Esophagus muscularis mucosa (tissue), 4 donors: ENCODE measurements at places on chromosomes 11 and 22. TPM values are rescaled to one million over a fixed set of nuclear protein-coding genes. Genes with fewer than 3 reads are reported as not detected.
A peak's percentile ranks its signal among the peaks of the same experiment; 100 is the strongest.

- peak overlapping the region; percentile 88 for H3K27ac ChIP-seq
- H3K4me1 ChIP-seq = peaks cover 34% of the 10 kb centered on the region
- H3K27me3 ChIP-seq = no peaks in the 10 kb centered on the region
- peaks cover 30% of the 10 kb centered on the region for H3K36me3 ChIP-seq
- DNase-seq = peak; percentile 98
- H3K4me3 ChIP-seq = peak overlapping the region; percentile 62
Measured at GRCh38 chr22:35350539-35351503, 30.1 kb upstream of the HMOX1 start.

DNA sequence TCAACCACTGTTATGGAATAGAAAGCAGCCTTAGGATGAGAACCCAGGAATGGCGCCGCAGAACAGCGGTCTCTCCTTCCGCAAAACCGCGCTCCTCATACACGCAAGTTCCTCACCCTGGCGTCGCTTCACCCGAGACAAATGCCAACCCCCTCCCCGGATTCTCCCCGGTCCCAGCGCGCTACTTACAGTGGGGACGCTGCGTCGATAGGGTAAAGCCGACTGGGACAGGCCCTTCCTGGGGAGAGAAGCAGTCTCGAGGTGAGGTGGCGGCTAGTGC lies 287 bp downstream of the RPS13 start:
- no peaks in the 10 kb centered on the region for H3K27me3 ChIP-seq
- H3K27ac ChIP-seq = peak overlapping the region; percentile 91
- peaks cover 29% of the 10 kb centered on the region for H3K4me1 ChIP-seq
- H3K36me3 ChIP-seq = peaks cover 36% of the 10 kb centered on the region
- peak overlapping the region; percentile 75 for H3K4me3 ChIP-seq
- DNase-seq = peak; percentile 92

DNA sequence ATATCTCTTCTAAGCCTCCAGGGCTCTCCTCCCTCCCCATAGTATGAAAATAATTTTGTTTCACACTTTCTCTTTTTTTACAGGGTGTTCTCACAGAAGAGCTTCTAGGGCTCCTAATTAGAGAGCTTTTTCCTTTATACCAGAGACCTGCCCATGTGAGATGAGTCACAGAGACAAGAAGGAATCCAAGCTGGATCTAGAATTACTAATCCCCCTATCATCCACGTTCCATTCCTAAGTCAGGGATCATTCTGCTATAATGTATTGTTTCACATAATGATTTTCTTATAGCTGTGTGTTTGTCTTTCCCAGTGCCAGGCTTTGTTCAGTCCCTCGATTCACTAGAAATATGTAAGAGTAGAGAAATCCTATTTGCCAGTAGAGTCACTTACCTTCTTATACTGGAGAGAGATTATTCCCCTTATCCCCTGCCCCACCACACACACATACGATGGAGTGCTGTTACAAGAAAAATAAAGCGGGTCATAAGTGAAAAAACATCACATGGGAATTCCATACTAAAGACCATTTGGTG lies 778.3 kb upstream of the LRRC4C start:
- no peak overlapping the region for H3K27ac ChIP-seq
- H3K36me3 ChIP-seq = no peaks in the 10 kb centered on the region
- no peak overlapping the region for H3K4me3 ChIP-seq

GRCh38 chr11:43498561-43498960 lies 139.8 kb downstream of the TTC17 start:
- no peak overlapping the region for H3K27ac ChIP-seq
- peaks cover 18% of the 10 kb centered on the region for H3K36me3 ChIP-seq
- no peak for DNase-seq
- no peaks in the 10 kb centered on the region for H3K4me1 ChIP-seq

DNA sequence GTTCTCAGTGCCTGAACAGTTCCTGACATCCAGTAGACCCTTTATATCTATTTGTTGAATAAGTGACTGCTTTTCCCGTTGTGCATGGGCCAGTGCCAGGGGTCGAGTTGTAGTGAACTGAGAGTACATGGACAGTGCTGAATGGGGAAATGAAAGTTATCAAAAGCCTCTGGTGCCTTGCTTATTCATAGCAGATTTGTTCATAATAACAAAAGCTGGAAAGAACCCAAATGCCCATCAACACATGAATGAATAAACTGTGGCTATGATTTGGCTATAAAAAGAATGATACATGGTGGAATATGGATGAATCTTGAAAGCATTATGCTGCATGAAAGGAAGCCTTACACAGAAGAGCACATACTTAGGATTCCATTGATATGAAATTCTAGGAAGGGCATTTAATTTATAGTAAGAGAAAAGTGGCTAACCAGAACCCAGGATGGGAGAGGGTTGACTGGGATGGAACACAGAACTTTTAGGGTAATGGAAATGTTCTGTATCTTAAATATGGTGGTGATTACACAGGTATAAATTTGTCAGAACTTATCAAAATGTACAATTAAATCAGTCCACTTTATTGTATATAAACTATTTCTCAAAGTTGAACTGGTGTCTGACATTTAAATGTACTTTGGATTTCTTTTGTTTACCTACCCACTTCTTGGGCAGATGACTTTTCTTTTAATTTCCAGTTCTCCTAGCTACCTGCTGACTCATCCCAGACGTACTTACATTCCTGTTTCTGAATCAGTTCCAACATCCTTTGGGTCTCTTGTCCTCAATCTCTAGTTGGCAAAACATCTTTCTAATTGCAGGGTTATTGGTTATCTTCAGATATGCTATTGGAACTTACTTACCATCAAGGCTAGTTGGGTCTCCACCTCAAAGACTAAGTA lies 42.8 kb downstream of the PACS1 start:
- H3K4me3 ChIP-seq = no peak overlapping the region
- DNase-seq = no peak
- H3K36me3 ChIP-seq = no peaks in the 10 kb centered on the region

GRCh38 chr11:114247070-114247789 lies 49.0 kb upstream of the NNMT start:
- no peaks in the 10 kb centered on the region for H3K27me3 ChIP-seq
- H3K36me3 ChIP-seq = peaks cover 96% of the 10 kb centered on the region
- no peak overlapping the region for H3K27ac ChIP-seq
- H3K4me3 ChIP-seq = no peak overlapping the region

GRCh38 chr22:21031545-21032036 lies 770 bp downstream of the SLC7A4 start:
- H3K4me3 ChIP-seq = peak overlapping the region; percentile 51
- no peaks in the 10 kb centered on the region for H3K36me3 ChIP-seq
- no peak overlapping the region for H3K27ac ChIP-seq
- DNase-seq = no peak

GRCh38 chr11:112625814-112626213 lies 335.4 kb upstream of the NCAM1 start:
- no peaks in the 10 kb centered on the region for H3K4me1 ChIP-seq
- H3K4me3 ChIP-seq = no peak overlapping the region
- no peaks in the 10 kb centered on the region for H3K36me3 ChIP-seq
- no peak overlapping the region for H3K27ac ChIP-seq
- DNase-seq = peak; percentile 24
- H3K27me3 ChIP-seq = no peaks in the 10 kb centered on the region

- H3K36me3 ChIP-seq = no peaks in the 10 kb centered on the region
- no peaks in the 10 kb centered on the region for H3K27me3 ChIP-seq
- peaks cover 5% of the 10 kb centered on the region for H3K4me1 ChIP-seq
- no peak overlapping the region for H3K27ac ChIP-seq
- H3K4me3 ChIP-seq = no peak overlapping the region
- DNase-seq = no peak
Measured at GRCh38 chr11:4195909-4196308, 101.3 kb downstream of the RRM1 start.

DNA sequence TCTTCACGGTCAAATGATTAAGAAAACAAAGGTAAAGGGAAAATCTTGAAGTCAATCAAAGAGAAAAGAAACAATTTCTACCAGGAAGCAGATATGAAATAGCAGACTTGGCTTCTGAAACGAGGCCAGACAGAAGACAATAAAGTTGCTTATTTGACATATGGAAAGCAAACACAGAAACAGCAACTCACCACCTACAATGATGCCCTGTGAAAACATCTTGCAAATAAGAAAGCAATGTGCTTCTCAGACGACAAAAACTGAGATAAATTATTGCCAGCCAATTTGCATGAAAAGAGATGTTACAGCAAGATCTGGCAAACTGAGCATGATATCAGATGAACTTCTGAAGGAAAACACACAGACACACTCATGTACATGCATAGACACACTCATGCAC lies 45.9 kb upstream of the CTSC start:
- H3K27me3 ChIP-seq = no peaks in the 10 kb centered on the region
- H3K4me3 ChIP-seq = no peak overlapping the region
- H3K27ac ChIP-seq = no peak overlapping the region
- no peaks in the 10 kb centered on the region for H3K36me3 ChIP-seq

- H3K27me3 ChIP-seq = no peaks in the 10 kb centered on the region
- no peak for DNase-seq
- no peak overlapping the region for H3K4me3 ChIP-seq
- H3K36me3 ChIP-seq = no peaks in the 10 kb centered on the region
- H3K27ac ChIP-seq = peak overlapping the region; percentile 29
- peaks cover 9% of the 10 kb centered on the region for H3K4me1 ChIP-seq
Measured at GRCh38 chr11:126122863-126123262, 60.2 kb upstream of the CDON start.

DNA sequence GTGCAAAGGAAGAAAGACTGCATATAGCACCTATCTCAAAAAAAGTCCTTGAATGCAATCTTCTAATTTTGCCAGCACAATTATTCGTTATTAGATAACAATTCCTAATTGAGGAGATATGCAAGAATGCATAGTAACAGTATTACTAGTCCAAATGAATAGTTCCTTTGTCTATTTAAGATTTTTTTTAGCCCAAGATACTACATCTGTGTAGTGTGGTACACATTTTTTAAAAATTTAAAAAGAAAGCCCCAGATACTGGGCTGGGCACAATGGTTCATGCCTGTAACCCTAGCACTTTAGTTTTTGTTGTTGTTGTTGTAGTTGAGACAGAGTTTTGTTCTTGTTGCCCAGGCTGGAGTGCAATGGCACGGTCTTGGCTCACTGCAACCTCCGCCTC lies 43.7 kb downstream of the RAB6A start:
- no peaks in the 10 kb centered on the region for H3K27me3 ChIP-seq
- H3K27ac ChIP-seq = no peak overlapping the region
- H3K4me3 ChIP-seq = no peak overlapping the region
- peaks cover 38% of the 10 kb centered on the region for H3K36me3 ChIP-seq
- no peak for DNase-seq
- H3K4me1 ChIP-seq = no peaks in the 10 kb centered on the region

- no peak overlapping the region for H3K27ac ChIP-seq
- no peak for DNase-seq
- no peak overlapping the region for H3K4me3 ChIP-seq
- H3K4me1 ChIP-seq = peaks cover 51% of the 10 kb centered on the region
- H3K36me3 ChIP-seq = peaks cover 18% of the 10 kb centered on the region
Measured at GRCh38 chr11:120330045-120330444, 4.9 kb downstream of the TLCD5 start.

- H3K27me3 ChIP-seq = no peaks in the 10 kb centered on the region
- H3K4me3 ChIP-seq = no peak overlapping the region
- peaks cover 99% of the 10 kb centered on the region for H3K4me1 ChIP-seq
- peaks cover 62% of the 10 kb centered on the region for H3K36me3 ChIP-seq
- no peak for DNase-seq
Measured at GRCh38 chr22:46096706-46097230, 53.6 kb upstream of the PPARA start.

DNA sequence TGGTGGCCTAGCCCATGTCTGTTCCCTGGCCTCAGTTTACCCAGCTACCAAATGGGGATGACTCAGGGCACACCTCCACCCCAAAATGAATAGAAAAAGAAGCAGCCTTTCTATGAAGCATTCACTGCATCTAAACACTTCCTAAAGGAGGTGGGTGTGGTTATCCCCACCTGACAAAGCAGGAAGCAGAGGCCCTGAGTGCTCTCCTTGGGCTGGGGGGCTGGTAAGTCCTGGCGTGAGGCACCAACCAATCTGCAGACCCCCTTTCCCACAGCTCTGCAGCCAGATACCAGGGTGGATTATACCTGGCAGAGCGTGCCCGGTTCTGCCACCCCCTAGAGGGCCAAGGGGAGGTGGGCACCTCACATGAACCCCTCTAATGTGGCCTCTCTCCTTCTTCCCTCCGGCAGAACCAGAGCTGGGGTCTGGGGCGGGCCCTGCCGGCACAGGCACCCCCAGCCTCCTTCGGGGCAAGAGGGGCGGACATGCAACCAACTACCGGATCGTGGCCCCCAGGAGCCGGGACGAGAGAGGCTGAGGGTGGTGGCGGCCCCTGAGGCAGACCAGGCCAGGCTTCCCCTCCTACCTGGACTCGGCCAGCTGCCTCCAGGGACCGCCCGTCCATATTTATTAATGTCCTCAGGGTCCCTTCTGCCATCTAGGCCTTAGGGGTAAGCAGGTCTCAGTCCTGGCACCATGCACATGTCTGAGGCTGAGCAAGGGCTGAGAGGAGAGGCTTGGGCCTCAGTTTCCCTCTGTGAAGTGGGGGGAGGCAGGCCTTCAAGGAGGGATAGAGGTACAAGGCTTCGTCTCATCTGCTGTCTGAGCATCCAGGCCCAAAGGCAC lies 9.2 kb downstream of the RHBDD3 start:
- no peak for DNase-seq
- no peak overlapping the region for H3K4me3 ChIP-seq
- H3K27ac ChIP-seq = no peak overlapping the region
- no peaks in the 10 kb centered on the region for H3K4me1 ChIP-seq
- no peaks in the 10 kb centered on the region for H3K27me3 ChIP-seq
- peaks cover 32% of the 10 kb centered on the region for H3K36me3 ChIP-seq

DNA sequence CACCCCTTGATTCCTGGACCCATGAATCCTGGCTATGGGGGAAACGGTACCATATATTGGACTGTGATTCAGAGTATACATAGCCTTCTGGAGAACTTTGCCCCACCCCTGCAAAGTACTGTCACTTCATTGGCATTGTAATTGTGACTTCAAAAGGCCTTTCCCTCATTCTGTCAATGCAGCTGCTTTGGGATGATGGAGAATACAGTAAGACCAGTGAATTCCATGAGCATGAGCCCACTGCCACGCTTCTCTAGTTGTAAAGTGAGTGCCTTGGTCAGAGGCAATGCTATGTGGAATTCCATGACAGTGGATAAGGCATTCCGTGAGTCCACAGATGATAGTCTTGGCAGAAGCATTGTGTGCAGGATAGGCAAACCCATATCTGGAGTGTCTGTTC lies 25.7 kb upstream of the MSANTD2 start:
- H3K4me1 ChIP-seq = no peaks in the 10 kb centered on the region
- no peak overlapping the region for H3K4me3 ChIP-seq
- H3K27me3 ChIP-seq = peaks cover 8% of the 10 kb centered on the region
- no peak for DNase-seq

KCNJ5 gene
- total RNA-seq = 0.80 TPM

KRTAP5-1 gene
- not detected for total RNA-seq

MMP8 gene
- 0.23 TPM for total RNA-seq

ROBO4 gene
- total RNA-seq = 30.0 TPM

ANKK1 gene
- total RNA-seq = 0.29 TPM

TTC28 gene
- total RNA-seq = 42.6 TPM

GDPD5 gene
- 5.1 TPM for total RNA-seq
